ENCODE measurements at places on chromosomes 1 and 21.
A peak's percentile ranks its signal among the peaks of the same experiment; 100 is the strongest.

GRCh38 chr21:40752125-40752524 lies 94.8 kb downstream of the DSCAM start:
- no peak for DNase-seq

GRCh38 chr1:150156868-150157603 lies 7.3 kb downstream of the PLEKHO1 start:
- DNase-seq = no peak

DNA sequence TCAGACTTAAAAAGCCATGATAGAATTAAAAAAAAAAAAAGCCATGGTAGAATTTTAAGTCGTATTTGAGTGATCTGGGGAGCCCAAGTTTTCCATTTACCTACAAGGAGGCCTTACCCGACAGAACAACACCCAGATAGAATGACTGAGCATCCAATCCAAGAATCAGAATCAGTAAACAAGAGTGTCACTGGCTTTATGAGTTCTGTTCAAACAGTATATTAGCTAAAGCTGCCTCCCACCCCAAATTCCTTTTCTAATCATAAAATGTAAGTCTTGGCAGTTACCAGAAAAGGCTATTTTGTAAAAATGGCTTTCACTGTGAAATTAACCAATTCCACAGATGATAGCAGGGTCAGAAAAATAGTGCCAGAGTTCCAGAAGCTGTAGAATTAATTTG lies 1.2 kb downstream of the GTF2B start:
- no peak for DNase-seq

DNA sequence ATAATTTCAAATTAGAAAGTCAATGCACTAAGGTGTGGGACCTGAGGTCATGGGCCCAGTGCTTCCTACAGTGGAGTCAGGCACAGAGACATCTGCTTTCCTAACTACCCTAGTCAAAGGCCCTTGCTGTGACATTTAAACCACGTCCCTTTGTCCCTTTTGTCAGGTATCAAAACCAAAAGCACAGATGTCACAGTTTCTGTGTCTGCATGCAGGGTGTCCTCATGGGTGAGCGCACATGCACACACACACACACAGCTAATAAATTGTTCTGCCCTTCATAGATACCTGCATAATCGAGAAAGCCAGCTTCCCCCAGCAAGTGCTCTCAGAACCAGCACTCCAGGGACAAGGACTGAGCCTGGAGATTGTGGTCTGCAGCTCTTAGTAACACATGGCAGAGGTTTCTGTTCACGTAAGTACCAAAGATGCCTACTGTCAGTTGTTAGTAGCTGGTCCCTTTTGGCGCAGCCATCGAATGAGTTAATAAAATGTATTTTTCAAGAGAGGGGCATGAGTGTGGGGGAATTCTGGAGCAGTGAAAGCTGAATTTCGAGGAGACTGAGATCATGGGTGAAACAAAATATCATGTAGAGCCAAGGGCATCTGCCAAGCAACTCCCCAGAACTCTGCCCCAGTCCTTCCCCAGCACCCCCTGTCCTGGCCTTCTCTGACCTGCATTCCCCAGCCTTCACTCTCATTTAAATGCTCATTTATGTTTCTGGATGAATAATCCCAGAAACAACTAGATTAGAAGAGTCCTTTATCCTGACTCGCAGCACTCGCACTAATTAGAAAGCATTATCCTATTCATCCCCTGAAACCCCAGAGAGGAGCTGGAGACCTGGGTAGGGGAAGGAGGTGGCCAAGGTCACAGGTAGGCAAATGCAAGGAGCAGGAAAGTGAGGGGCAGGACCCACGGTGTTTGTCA lies 25.5 kb downstream of the TNR start:
- no peak for DNase-seq

GRCh38 chr1:203306965-203307541 lies 1.7 kb downstream of the BTG2 start:
- no peak for DNase-seq

DNA sequence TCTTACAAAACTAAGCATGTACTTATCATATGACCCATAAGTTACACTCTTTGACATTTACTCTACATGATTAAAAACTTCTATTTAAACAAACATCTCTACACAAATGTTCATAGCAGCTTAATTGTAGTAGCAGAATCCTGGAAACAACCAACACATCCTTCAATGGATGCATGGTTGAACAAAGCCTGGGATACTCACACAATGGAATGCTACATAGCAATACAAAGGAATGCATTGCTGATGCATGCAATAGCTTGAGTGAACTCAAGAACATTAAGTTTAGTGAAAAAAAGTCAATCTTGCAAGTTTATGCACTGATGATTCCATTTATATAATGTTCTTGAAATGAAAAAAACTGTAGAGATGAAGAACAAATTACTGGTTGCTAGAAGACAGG lies 686.9 kb downstream of the LRRIQ3 start:
- DNase-seq = no peak

DNA sequence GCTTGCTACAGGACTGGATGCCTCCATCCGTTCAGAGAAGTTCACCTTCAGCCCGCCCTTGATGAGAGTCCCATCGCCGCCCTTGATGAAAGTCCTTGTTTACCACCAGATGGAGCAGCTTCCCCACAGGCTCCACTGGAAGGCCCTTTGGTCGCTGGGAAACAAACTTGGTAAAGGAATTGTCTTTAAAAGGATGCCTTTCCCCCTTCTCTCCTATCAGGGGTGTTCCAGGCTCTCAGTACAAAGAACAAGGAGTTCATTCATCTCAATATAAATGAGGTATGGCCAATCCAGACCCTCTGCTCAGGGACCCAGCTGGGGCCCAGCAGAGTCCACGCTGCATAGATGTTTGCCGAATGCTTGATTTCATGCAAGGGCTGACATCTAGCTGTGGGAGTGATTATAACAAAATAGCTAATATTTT lies 50.8 kb downstream of the CAPN9 start:
- no peak for DNase-seq

GRCh38 chr1:52825868-52826267 lies 16.7 kb upstream of the ZYG11A start:
- no peak for DNase-seq

DNA sequence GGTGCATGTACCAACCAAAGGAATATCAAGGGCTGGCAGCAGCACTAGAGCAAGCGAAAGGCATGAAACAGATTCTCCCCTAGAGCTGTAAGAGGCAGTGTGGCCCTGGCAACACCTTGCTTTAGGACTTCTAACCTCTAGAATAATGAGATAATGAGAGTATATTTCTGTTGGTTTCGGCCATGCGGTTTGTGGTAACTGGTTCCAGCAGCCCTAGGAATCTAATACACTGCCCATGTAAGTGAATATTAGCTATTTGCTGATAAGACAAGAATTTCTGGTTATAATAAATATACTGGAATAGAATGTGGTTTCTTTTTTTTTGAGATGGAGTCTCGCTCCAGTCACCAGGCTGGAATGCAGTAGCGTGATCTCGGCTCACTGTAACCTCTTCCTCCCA lies 199.4 kb downstream of the GABPA start:
- no peak for DNase-seq

DNA sequence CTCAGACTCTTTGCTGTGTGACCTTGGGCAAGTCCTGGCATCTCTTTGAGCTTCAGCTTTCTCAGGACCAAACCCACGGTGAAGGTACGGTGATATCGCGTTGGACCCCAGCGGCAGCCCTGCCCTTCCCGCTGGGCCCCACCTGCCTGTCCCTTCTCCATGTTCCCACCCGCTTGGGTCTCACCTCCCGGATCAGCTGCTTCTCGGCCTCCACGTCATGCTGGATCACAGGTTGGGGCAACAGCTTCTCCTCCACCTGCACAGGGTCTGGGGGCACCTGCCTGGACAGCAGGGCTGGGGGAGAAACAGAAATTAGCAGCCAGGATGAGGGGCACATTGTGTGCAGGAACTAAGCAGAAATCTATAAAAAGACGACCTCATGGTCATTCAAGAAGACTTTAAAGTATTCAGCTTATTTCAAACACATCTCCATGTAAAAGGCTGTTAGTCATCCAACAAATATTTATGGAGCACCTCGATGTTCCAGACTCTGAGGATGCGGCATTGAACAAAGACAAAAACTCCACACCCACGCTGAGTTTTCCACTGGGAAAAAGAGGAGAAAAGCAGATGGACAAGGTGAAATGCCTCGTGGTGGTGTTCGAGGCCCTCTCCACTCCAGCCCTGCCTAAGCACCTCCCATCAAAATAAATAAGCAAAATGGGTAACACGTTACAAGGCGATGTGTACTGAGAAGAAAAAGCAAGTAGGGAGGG lies 19.5 kb downstream of the KIF17 start:
- no peak for DNase-seq

DNA sequence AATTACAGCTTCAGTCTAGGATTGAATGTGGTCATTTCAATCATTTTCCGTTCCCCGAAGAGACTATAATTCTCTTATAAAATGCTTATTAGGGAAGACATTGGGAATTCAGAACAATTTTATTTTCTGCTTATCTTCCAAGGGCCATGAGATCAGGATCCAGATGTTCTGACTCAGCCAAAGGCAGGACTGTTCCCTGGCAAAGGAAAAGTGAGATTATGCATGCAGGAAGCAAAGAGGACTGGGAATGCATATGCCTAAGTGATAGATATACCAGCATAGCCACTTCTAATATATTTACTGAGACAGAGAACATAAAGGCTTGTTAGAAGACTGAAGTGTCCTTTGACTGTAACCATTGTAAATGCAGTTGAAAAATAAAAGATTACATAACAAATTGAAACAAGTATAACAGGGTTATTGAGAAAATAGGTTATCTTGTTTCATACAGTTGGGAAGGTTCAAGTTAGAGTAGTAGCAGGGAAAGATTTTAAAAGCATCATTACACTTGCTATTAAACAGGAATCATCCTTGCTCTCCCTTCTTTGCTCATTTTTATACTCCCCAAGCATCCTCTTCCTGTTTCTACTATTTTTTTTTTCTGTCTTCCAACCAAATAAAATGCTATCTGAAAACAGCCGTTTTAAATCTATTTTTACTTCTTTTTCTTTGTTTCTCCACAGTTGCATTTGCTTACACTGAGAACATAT lies 439.6 kb upstream of the ADAMTS5 start:
- no peak for DNase-seq

GRCh38 chr1:30675761-30676160 lies 47.6 kb downstream of the MATN1 start:
- DNase-seq = no peak

DNA sequence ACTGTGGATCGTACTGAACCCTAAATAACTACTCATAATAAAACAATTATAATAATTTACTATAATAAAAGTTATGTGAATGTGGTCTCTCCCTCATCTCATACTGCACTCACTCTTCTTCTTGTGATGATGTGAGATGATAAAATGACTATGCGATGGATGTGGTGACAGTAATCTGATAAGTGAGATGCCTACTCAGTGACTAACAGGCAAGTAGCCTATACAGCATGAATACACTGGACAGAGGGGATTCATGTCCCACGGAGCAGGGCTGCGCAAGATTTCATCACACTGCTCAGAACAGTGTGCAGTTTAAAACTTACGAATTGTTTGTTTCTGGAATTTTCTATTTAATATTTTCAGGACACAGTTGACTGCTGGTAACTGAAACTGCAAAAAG lies 304.0 kb downstream of the DUSP10 start:
- no peak for DNase-seq

DNA sequence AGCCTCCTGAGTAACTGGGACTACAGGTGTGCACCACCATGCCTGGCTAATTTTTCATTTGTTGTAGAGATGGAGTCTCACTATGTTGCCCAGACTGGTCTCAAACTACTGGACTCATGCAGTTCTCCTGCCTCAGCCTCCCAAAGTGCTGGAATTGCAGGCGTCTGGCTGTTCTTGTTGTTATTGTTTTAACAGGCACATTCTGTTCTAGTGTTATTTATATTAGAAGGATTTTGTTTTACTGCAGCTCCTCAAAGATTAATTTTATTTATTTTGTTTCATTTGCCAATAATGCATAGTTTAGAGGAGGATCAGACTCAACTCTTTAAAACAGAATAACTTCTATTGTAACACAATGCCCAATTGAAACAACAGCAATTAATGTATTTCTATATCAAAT lies 35.5 kb downstream of the RGS2 start:
- DNase-seq = no peak

GRCh38 chr1:94084547-94084946 lies 36.4 kb downstream of the ABCA4 start:
- DNase-seq = no peak

GRCh38 chr1:237141502-237141901 lies 99.5 kb downstream of the RYR2 start:
- peak; percentile 50 for DNase-seq

DNA sequence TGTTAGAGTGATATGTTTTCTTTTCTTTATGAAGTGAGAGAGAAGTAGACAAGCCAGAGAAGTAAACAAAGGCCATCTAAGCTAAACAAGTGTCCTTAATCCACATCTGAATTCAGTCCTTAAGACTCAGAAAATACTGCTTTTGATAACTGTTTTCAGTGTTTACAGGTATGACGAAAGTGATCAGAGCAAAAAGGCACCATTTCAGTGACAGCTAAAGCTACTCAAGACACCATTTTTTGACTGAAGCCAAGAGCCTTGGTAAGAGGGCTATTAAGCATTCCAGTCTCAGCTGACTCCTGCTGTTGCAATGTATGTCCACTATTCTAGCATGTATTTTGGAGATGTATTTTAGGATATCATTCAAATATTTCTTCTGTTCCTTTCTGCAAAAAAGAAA lies 4.1 kb downstream of the KMO start:
- DNase-seq = no peak

DNA sequence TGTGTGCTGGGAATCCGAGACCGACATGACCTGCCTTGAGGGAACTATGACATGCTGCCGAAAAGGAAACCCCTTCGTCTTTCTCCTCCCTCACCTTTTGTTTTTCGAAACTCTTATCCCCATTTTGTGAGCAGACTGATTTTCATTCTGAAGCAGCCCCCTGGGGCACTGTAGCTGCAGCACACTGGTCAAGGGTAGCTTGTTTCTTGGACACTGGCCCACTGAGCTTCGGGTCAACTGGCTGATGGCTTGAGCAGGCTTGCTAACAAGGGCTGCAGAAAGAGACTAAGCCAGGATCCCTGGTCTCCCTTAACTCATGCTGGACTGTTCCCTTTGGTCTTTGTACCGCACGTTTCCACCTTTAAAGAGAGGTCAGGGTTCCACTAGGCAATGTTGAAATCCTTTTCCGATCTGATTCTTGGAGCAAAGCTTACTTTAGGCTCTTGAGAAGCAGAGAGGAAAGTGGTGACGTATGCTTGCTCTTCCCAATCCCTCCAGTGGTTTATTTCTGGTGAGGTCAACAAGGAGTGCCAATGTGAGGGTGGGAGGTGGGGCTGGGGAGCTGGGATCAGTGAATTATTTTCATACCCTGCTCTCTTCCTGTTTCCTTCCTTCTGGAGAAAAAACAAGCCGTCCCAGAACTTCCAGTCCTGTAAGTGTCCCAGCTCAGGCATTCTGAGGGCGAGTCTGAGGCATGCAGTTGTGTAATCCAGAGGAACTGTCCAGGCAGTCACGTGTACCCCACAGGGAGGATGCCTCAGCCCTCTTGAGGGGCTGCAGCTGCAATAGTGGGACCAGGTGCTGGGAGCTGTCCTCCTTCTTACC lies 7.6 kb downstream of the CYP4B1 start:
- DNase-seq = no peak

DNA sequence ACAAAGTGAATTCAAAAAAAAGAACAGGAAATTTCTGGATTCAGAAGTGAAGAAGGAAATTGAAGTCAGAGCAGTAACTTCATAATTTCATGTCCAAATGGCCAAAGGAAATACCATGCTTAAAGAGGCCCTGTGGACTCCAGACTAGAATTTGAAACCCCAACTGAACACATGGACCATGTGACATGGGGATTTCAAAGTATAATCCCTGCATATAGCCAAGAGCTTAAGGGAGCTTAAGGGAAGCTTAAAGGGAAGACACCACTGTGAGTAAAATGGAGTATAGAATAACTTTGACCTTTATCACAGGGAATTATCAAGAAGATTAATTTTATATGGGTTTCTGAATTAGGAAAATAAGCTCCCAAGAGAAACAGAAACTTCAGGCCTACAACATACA lies 241.8 kb upstream of the POGK start:
- peak; percentile 10 for DNase-seq

All from NCI-H524 treated with DMSO at 0.1 percent for 48 hours (cell line).